ENCODE measurements at places on chromosomes 5 and 9.
A peak's percentile ranks its signal among the peaks of the same experiment; 100 is the strongest.

GRCh38 chr5:6471252-6471651 is 22.6 kb downstream of the UBE2QL1 start:
- DNase-seq: no peak

DNA sequence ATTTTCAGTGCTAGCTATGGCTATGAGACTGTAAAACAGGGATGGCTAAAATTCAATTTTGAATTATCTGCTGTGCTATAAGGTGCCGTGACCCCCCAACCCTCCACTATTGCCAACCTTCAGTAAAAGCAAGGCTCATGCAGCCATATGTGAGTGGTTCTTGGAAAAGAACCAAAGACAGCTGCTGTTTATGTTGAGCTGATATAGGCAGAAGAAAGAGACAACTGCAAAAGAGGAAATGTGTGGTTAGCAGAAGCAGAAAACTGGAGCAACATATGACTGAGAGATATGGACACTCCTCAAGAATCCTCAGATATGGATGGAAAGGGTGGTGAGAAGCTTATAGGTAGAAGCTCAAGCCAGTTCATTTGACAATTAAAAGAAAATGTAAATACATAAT is 200.3 kb downstream of the TLE1 start:
- no peak for DNase-seq

- DNase-seq: no peak
Measured at GRCh38 chr9:113640418-113640817, 176.9 kb downstream of the RGS3 start.

- DNase-seq: no peak
Measured at GRCh38 chr5:139828207-139828895, 32.7 kb downstream of the PSD2 start.

DNA sequence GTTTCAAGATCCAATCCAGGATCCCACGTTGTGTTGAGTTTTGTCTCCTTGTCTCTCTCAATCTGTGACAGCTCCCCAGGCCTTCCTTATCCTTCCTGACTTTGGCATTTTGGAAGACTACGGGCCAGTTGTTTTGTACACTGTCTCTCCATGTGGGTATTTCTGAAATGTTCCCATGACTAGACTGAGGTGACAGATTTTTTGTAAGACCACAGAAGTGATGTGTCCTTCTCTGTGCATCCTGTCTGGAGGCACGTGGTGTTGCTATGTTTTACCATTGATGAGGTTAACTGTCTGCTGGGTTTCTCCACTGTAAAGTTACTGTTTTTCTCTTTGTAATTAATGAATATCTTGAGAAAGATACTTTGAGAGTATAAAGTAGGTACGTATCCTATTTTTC is 15.7 kb upstream of the PDZD2 start:
- no peak for DNase-seq

- no peak for DNase-seq
Measured at GRCh38 chr5:170861917-170862766, at the start of gene RANBP17. TSS of gene RANBP17 (plus strand) at chr5:170862018.

DNA sequence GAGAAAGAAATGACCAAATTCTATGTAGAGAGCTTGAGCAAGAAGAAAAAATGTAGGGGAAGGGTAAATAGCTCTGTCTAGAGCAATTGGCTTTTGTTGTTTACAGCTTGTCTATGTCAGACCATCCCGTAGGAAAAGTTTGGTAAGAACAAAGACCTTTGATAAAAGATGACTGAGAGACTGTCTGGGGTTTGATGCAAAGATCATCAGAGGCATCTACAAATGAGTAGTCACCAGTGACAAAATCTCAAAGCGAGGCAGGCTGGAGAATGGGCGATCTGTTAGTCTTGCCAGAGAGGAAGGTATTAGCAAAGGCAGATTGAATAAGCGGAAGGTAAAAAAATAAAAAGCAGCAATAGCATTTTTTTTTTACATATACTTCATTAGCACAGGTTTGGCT is 125.0 kb upstream of the RASGRF2 start:
- DNase-seq: no peak

DNA sequence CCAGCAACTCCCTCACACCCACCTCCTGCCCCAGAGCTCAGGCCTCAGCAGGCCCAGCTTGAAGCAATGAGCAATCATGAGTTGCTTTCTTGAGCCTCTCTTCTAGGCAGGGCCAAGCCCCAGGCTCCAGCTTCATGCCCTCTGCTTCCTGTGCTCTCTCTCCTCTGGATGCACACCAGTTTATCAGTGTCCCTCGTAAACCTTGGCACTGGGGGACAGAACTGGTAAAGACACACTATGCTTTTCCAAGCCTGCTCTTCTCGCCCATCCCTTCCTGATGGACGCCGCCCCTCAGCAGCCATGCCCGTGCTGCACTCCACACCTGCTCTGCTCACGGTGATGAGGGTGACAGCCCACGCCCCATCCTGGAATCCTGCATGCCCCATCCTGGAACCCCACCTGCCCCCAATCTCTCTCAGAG is 49.4 kb upstream of the ORM1 start:
- DNase-seq: no peak

- DNase-seq: no peak
Measured at GRCh38 chr5:98989727-98990126, 60.9 kb upstream of the CHD1 start.

DNA sequence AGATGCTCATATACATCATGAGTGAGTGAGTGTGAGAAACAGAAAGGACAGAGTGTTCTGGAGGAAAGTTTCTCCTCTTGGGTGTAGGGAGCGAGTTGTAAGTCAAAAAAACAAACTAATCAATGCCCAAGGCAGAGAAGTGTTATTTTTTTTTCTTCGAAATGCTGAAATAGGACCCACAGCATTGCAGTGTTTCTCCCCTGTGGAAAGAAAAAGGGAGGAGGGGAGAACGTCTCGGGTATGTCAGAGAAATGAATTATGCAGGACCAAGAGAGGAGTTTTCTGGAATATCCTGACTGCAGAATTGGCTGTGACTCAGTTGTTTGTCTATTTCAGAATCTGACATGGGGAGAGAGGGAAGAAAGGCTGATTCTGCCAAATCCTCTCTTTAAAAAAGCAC is 337.9 kb upstream of the RFX3 start:
- DNase-seq: no peak

DNA sequence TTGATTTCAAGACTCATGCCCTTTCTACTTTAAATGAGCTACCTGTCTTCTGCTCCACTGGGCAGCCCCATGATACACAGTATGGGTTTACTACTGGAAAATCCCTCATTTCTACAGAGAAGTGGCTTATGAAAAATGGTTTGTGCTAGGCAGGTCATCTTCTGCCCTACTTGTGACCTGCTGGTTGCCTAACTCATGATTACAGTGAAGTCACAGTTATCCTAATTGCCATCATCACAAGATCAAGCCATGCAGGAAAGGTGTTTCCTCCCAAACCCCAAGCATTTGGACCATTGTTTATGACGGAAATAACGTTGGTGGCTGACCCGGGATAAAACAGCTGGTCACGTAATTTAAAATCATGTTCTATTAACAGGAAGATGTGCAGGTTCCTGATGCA is 330.6 kb downstream of the ACTL7B start:
- DNase-seq: no peak

DNA sequence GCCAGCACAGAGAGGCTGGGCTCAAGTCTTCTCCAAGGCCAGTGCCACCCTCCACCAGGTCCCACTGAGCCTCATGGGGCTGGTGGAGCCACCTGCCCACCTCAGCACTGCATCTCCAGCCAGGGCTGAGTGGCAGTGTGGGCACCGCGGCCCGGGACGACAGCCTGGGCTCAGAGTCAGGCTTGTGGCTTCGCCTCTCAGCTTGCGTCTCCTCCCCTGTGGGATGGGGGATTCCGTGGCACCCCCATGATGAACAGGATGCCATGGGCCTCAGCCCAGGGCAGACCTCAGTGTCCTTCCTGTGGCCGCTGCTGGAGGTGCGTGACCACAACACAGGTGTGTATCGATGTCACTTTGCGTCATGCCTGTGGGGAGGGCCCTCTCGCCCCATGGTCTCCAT is 136.4 kb upstream of the PPP1R26 start:
- no peak for DNase-seq

- DNase-seq: no peak
Measured at GRCh38 chr9:92614763-92615461, 55.0 kb downstream of the IPPK start.

- DNase-seq: no peak
Measured at GRCh38 chr9:18063856-18064390, 410.0 kb upstream of the ADAMTSL1 start.

- no peak for DNase-seq
Measured at GRCh38 chr5:157388111-157388710, 71.8 kb upstream of the NIPAL4 start.

GRCh38 chr5:132098151-132098594 is 24.6 kb downstream of the CSF2 start:
- DNase-seq: no peak

DNA sequence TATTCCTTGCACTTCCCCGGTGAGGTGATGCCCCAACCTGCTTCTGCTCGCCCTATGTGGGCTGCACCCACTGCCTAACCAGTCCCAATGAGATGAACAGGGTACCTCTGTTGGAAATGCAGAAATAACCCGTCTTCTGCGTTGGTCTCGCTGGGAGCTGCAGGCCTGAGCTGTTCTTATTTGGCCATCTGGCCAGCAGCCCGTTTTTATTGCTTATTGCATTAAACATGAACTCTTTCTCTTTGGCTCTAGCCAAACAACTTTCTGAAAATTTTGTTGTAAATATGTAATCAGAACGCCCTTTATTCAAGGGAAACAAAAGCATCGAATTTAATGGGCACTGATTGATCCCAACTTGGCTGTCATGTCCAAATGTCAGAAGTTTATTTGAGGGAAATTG is 124.7 kb upstream of the FTMT start:
- DNase-seq: no peak

DNA sequence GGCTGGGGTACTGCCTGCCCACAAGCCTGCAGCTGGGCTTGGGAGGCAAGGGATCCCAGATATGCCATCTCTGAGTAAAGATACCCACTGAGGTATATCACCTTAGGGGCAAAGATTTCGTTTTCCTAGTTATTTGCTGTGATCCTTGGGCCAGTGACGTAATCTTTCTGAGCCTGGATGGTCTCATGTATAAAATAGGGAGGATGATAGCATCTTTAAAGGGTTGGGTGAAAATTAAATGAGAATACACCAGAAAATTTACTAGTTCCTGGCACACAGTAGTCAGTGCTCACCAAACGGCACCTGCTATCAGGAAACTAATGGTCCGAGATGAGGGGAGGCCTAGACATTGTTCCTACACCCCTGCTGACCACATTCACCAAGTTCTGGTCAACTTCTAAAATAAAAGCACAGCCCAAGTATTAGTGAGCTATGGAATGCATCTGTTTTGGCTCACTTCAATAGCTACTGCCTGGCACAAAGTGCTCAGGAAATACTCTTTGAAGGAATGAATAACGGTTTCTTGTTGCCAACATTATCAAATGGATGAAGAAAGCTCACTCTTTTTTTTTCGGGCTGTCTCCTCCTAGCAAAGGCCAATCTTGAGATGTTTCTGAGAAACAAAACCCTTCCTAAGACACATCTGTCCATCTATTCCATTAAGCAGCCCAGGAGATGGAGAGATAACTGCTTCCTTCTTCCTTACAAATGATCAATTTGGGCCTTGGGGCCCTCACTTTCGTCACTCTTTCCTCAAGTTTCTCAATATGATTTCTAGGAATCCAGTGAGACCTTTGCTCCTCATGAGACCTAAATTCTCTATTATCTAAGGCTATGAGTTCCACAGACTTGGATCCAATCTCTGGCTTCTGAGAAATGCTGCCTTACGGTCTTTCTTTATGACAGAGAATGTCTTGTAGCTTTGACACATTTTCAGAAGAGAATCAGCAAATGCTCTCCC is 98.2 kb downstream of the DPYSL3 start:
- no peak for DNase-seq

GRCh38 chr5:73764586-73764985 is 138.6 kb downstream of the ARHGEF28 start:
- DNase-seq: no peak

DNA sequence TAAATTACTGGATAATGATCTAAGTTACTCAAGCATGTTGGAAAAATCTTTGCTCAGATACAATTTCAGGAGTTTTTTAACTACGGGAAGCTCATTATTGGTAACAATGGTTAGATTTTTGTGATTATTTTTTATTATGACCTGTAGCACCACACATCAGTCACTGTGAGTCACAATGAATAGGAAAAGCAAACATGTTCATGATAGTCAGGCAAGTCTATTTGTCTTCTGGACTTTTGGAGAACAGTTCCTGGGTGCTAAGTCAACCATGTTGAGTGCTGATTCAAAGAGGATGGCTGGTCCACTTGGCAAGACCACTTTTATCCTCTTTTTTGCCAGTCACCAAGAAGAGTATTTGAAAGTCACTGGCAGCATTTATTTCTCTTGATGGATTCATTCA is 403.2 kb downstream of the KIF4B start:
- no peak for DNase-seq

DNA sequence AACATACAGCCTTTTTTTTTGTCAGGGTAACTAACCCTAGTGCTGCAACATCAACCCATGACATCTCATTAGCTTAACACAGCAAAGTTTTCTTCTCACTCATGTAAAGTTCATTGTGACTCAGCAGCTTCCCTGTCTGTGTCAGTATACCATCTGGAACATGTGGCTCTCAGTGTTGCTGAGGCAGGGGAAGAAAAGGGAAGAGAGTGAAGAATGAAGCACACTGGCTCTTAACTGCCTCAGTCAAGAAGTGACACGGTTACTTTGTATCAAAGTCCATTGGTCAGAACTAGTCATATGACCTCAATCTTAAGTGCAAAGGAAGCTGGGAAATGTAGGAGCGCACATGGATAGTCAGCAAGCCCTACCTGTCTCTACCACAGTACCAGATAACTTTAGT is 185.0 kb upstream of the ELL2 start:
- DNase-seq: peak; percentile 45

DNA sequence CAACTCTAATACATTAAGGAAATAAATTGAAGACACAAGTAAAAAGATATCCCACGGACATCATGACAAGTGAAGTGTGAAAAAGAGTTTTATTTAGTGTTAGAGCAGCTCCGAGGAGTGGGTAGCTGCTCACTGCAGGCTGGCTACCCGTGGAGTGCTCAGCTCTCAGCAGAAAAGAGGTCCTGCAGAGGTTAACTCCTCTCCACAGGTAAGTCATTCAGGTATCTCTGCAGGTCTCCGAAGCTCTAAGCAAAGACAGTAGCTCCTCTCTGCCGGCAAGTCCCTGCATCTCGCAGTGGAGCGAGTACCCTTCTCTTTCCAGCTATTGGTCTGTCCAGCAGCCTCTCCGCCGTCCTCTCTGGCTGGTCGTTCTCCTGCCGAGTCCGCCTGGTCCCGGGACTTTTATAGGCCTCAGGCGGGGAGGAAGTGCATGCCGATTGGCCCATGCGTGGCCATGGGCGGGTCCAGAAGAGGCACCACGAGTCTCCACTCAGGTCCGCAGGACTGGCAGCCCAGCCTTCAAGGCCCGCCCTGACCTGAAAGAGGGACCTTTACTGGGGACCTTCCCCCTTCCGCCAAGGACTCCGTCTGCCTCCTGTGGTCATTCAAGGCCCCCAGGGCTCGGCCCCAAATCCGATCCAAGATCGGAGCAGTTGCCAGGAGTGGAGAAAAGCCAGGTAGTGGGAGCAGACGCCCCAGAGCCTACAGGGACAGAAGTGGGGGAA is 29.9 kb downstream of the BTNL9 start:
- DNase-seq: no peak

DNA sequence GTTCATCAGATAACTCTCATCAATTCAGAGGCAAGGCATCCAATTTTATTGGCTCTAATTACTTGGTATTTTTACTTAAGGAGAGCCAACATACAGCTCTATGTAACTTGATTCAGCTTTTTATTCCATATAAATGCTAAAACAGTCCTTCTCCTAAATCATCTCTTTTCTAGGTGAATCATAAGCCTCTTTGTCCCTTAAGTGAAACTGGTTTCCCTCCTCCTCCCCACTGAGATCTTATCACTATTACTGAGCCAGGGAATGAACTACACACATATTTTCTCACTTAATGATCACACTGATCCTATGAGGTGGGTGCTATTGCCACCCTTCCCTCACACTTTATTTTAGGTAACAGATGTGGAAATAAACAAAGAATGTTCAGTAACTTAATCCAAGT is 1143.8 kb downstream of the MAT2B start:
- no peak for DNase-seq

Measured in NAMALWA (cell line).